ENCODE measurements at places on chromosomes 16 and 17. TPM values are rescaled to one million over a fixed set of nuclear protein-coding genes. Genes with fewer than 3 reads are reported as not detected.

Gene SETD1A
- 1.3 TPM for total RNA-seq

Gene PRAC1
- not detected for total RNA-seq

Gene C17orf113
- total RNA-seq = 0.64 TPM

Gene TBC1D3C
- 0.38 TPM for total RNA-seq

Gene NOXO1
- total RNA-seq = 1.6 TPM

Gene MYH10
- total RNA-seq = 28.5 TPM

Data from bronchial epithelial cell (primary cell).